ENCODE measurements at places on chromosomes 7 and 10. TPM values are rescaled to one million over a fixed set of nuclear protein-coding genes. Genes with fewer than 3 reads are reported as not detected.

The TMEM270 gene
- total RNA-seq: not detected

DNA sequence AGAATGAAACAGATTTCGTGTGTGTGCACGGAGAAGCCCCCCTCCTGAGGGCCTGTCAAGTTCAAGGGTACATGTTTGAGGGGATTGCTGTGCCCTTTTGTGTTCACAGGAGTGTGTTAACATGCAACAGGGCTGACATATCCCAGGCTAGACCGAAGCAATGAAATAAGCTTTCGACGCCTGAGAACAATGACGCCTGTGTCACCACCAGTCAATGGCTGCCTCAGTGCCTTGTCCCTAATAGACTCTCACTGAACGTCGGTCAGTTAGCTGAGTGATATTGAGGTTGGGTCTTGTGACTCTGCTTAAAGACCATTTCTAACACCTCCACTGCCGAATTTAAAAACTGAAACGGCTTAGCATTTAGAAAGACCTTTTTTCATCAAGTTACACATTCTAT, 175.2 kb upstream of the TCF7L2 start:
- no peak for DNase-seq

The ENTPD1 gene
- 2.8 TPM for total RNA-seq

The FXYD4 gene
- not detected for total RNA-seq

DNA sequence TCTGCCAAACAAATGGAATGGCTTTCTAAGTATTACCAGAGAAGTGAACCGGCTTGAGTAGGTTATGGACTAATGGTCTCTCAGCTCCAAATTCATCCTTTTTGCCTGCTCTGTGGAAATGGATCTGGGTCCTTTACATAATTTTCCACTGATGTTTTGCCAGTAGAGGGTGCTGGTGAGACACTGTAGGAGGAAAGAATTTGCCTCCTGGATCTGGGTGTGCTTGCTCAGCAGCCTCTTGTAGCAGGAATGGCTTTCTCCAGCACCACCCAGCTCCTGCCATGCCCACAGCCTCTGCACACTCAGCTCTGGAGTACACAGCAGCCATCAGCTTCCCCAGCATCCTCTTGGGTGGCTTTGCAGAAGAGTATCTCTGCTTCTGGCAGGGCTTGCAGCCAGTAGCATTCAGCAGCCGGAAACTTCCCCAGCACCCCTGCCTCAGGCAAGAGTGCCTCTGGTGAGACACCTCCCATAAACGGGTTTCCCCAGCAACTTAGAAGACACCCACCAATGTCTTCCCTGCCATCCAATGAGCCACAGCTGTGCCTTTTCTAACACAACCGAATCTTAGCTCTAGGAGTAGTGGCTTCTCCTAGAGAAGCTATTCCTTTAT, 235.0 kb upstream of the PLPP4 start:
- DNase-seq: no peak

The RPA3 gene
- 220 TPM for total RNA-seq

- DNase-seq: no peak
These were observed 3.5 kb upstream of the C7orf25 start for GRCh38 chr7:42915356-42915755.

DNA sequence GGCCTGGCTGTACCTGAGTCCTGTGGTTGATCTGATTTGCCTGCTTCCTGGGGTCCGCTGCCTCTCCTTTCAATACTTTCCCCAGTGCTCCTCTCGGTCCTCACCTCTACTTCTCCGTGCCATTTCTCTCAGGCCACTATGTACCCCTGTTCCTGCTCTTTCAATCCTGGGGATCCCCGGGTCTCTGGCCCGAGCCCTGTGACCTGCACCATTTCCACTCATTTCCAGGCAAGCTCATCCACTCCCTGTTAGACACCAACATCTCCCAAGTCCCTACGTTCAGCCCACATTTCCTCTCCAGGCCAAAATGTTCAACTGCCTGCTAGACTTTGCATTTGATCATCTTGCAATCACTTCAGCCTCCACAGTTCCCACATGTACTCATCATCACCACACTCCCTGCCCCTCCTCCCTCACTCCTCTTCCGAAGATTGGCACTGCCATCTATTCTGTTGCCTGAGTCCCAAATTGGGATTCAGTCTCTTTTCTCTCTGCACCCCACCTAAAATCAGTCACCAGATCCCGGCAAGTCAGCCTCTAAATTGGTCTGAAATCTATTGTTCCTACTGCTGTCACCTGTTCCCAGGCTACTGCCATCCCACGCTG, 34.4 kb upstream of the ZMIZ1 start:
- DNase-seq: no peak

DNA sequence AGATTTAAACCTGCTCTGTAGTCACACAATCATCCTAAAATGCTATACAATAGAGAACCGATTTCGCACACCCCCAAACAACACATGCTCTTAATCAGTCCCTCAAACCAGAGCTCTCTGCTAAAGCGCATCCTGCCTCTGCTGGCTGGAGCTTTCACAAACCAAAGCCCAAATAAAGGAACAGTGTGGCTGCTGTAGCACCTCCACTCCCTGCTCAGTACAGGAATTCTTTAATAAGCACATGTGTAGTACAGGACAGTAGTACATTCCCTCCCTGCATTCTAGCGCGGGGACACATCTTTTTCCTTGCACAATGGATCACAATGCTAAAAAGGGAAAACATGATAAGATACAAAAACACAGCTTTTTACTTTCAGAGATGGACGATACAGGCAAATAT, 684.6 kb downstream of the MAGI2 start:
- DNase-seq: no peak

DNA sequence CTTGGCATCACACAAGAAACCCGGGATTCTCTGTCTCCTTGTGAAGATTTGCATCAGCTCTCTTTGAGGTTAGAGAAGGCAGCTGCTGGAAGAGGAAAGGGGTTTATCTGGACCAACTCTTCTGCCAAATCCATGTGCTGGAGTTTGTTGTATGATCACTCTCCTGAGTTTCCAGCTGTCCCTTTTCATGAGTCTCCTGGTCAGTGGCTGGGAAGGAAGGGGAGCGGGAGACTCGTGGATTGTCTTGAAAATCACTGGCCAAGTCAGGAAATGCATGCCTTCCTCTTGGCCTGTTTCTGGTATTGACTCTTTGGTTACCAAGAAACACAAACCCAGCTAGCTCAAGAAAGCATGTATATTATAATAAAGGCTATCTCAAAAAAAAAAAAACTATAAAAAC, 38.8 kb downstream of the TACR2 start:
- DNase-seq: no peak
